ENCODE measurements at places on chromosomes 12 and 14. TPM values are rescaled to one million over a fixed set of nuclear protein-coding genes. Genes with fewer than 3 reads are reported as not detected.

GRCh38 chr14:98835051-98835824 lies 436.8 kb downstream of the BCL11B start:
- no peak for DNase-seq

- DNase-seq, result no peak
These were observed 25.9 kb downstream of the SSH1 start for GRCh38 chr12:108831309-108831991.

GRCh38 chr14:91858536-91859275 lies 8.6 kb downstream of the TC2N start:
- DNase-seq, result no peak

- DNase-seq, result no peak
These were observed 10.4 kb downstream of the ITPK1 start for GRCh38 chr14:93105362-93105761.

DNA sequence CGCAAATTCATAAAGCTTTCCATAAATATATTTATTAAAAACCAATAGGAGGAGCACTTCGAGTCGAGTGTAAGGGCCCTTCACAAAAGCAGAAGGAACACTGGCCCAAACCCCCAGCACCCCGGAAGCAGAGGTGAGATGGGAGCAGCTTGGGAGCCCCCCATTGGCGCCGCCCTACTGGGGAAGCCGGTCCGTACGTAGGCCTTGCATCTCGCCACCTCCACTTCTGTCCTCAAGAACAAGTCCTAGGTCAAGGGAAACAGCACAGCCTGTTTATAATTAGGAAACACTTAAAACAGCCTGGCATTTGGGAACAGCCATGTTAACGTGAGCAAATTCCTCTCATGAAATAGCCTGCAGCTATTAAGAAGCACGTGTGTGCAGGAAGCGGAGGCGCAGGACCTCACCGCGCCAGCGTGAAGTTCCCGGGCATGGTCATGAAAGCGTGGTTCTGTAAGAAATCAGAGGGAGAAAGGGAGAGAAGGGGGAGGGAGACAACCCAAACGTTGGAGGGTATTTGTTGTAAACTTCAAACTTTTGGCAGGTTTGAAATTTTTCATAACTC lies 7.7 kb downstream of the ANKRD9 start:
- no peak for DNase-seq

- DNase-seq, result no peak
These were observed 23.1 kb upstream of the TMCC3 start for GRCh38 chr12:94673496-94673895.

DNA sequence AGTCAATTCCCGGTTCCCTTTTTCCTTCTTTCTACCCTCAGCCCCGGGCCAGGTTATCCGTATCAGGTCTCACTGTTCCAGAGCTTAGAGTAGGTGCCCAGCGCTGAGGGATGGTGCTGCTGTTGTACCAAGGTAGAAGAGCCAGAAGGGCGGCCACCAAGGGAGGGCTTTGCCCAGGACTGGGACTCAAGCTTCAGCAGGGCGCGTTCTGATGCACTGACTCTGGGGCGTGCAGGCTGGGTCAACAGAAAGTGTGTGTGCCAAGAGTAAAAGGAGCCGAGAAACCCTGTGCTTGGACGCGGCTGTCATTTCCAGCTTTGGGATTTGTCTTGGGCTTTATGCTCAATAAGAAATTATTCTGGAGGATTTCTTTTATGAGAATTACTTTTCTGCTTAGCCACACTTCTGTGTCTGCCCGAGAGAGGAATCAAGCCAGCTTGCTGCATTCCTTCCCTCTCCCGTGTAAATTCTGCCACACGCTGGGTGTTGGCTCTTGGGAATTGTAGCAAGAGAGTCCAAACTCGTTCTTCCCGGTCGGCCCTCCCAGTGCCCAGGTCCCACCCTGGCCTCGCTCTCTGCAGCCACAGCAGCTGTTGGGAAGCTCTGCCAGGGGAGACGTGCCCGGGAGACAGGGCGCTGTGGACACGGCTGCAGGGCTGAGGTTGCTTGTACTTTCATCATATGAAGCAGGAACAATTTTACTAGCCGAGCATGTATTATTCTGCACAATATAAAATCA lies 98.0 kb downstream of the FBXL14 start:
- DNase-seq, result no peak

The COX8C gene
- not detected for polyA plus RNA-seq

Measured in heart right ventricle (tissue), 16 donors.